ENCODE measurements at places on chromosomes 7 and 10. TPM values are rescaled to one million over a fixed set of nuclear protein-coding genes. Genes with fewer than 3 reads are reported as not detected.

SPDYE5 gene
- not detected for total RNA-seq

ALKBH4 gene
- total RNA-seq = 9.3 TPM

OR2A7 gene
- not detected for total RNA-seq

SPDYE1 gene
- total RNA-seq = not detected

PRLHR gene
- not detected for total RNA-seq

CRYGN gene
- total RNA-seq = not detected

GIMAP5 gene
- 13.5 TPM for total RNA-seq

PRSS37 gene
- total RNA-seq = not detected

HTR7 gene
- 0.61 TPM for total RNA-seq

HPSE2 gene
- not detected for total RNA-seq

GDF2 gene
- not detected for total RNA-seq

PTEN gene
- total RNA-seq = 32.2 TPM

ARHGEF35 gene
- total RNA-seq = 0.15 TPM

AKR1B15 gene
- 15.5 TPM for total RNA-seq

UBE2D1 gene
- total RNA-seq = 66.8 TPM

NME8 gene
- total RNA-seq = not detected

ATP6V1F gene
- total RNA-seq = 79.3 TPM

ARHGAP21 gene
- total RNA-seq = 53.7 TPM

ZNF804B gene
- total RNA-seq = not detected

CCDC7 gene
- total RNA-seq = 5.8 TPM

CDNF gene
- total RNA-seq = 8.6 TPM

PLEKHS1 gene
- total RNA-seq = not detected

GPAM gene
- 9.0 TPM for total RNA-seq

RABGEF1 gene
- 18.8 TPM for total RNA-seq

RADIL gene
- 2.7 TPM for total RNA-seq

EBLN1 gene
- not detected for total RNA-seq

SLC16A12 gene
- total RNA-seq = 1.7 TPM

COL28A1 gene
- 0.58 TPM for total RNA-seq

GSTO1 gene
- total RNA-seq = 39.6 TPM

OGDHL gene
- total RNA-seq = not detected

HOXA6 gene
- total RNA-seq = 2.6 TPM
